ENCODE measurements at places on chromosomes 5 and 9. TPM values are rescaled to one million over a fixed set of nuclear protein-coding genes. Genes with fewer than 3 reads are reported as not detected.

The C9orf50 gene
- total RNA-seq = not detected

The MOB3B gene
- total RNA-seq = 3.8 TPM

The SLC28A3 gene
- total RNA-seq = 0.10 TPM

The PLAC8L1 gene
- total RNA-seq = 1.5 TPM

The FAM163B gene
- not detected for total RNA-seq

The GABRA1 gene
- total RNA-seq = not detected

The ATOSB gene
- 27.7 TPM for total RNA-seq

The TPPP gene
- total RNA-seq = 5.4 TPM

The PCDHGA8 gene
- 0.87 TPM for total RNA-seq

The ADAMTSL1 gene
- 3.4 TPM for total RNA-seq

The FLT4 gene
- total RNA-seq = 26.8 TPM

The SHISAL2B gene
- total RNA-seq = not detected

The OBP2B gene
- not detected for total RNA-seq

The TRIP13 gene
- 1.2 TPM for total RNA-seq

The TXNDC8 gene
- not detected for total RNA-seq

The MRPL22 gene
- total RNA-seq = 38.8 TPM

The DCP2 gene
- 39.2 TPM for total RNA-seq

The CARTPT gene
- total RNA-seq = not detected

The ABCA1 gene
- 162 TPM for total RNA-seq

The MSMP gene
- not detected for total RNA-seq

The SLC36A2 gene
- not detected for total RNA-seq

The UBAC1 gene
- 36.3 TPM for total RNA-seq

The TMC1 gene
- total RNA-seq = 0.48 TPM

The AFAP1L1 gene
- total RNA-seq = 49.3 TPM

The WDR38 gene
- total RNA-seq = not detected

The CCNO gene
- not detected for total RNA-seq

The ANKRD18A gene
- not detected for total RNA-seq

The PRUNE2 gene
- total RNA-seq = 13.9 TPM

The PHF24 gene
- 0.39 TPM for total RNA-seq

The TRIM7 gene
- total RNA-seq = 3.0 TPM

The MBLAC2 gene
- 3.7 TPM for total RNA-seq

The C5orf58 gene
- total RNA-seq = not detected

The TMEM215 gene
- total RNA-seq = not detected

The RANBP3L gene
- total RNA-seq = not detected

The PCDHB15 gene
- 3.4 TPM for total RNA-seq

The RMRP gene
- total RNA-seq = 19,106 TPM

The WNT8A gene
- not detected for total RNA-seq
